ENCODE measurements at places on chromosomes 6 and 20.

DNA sequence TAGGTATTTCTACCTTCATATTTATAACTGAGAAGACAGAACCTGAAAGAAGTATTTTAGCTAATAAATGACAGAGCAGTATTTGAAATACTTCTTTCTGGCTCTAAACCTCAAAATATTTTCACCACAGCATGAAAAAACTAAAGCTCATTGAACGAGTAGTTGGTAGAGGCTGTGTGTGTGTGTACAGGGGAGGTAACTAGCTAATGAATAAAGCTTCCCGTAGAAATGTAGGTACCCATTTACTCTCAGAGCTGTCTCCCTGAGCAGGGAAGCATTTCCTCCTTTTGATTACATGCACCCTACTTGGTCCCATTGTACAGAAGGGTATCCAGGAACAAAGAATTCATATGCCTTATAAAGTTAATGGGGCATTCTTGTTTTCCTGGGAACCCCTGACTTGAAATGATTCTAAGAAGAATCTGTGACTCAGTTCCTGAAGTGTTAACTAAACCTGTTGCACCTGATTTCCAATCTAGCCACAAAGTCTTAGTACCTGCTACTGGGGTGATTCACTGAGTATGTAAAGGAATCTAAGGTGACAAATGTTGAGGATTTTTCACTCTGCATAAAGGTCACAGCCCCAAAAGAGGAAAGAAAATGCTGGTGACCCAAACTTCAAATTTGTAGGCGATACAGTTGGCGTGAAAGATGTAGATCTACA lies 12.5 kb downstream of the CRYBG1 start:
- DNase-seq = no peak

GRCh38 chr6:22409486-22409885 lies 112.7 kb upstream of the PRL start:
- no peak for DNase-seq

- no peak for DNase-seq
These were observed 232.8 kb upstream of the EXOC2 start for GRCh38 chr6:925656-926213.

DNA sequence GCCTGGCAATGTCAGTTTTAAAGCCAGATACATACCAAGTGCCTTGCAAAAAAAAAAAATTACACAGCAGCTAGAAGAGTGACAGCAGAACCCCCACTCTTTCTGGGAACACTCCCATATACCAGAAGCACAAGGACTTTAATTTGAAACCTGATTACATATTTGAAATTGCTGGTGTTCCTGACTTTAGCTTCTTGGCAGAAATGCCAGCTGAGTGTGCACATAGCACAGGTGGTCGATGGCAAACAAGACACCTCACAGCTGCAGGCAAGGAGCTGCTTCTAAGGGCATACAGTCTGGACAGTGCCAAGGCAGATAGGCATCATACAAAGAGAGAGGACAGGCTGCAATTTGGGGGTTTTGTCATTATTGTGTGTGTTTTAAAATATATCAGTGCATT lies 150.7 kb upstream of the SGK1 start:
- peak; percentile 19 for DNase-seq

DNA sequence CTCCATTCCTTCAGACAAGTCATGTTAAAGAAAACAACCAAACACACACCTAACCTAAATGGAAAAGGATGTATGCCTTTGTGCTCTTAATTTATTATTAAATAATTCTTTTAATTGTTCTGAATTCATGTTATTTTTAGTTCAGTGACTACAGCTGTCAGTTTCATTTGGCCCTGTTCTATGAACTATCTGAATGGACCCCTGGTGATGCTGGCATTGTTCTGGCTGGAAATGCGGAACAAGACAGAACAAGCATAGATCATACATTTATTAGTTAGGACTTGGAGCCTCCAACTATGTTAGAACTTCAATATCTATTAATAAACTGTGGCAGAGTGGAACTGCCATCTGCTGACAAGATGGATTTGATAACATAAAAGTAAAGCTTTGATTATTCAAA lies 5.7 kb downstream of the MAP3K7 start:
- DNase-seq = no peak

- DNase-seq = no peak
These were observed 818 bp upstream of the TRMT11 start for GRCh38 chr6:125985522-125985921.

- DNase-seq = peak; percentile 89
These were observed 11.3 kb upstream of the MYT1 start for GRCh38 chr20:64152906-64153305.

DNA sequence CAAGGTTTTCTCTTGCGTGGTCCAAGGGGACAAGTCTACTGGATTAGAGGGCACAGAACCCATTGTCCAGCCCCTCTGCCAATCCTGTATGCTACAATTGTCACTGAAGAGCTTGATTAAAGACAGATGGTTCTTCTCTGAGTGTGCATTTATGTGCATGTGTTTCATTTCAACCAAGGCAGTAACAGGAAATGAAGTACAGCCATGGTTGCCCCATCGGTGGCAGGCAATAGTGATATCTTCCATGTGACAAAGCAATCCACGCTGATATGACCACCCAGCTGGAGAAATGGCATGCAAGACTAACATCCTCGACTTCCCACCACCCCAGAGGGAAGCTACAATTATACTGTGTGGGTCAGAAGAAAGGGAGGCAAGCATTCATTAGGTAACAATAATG lies 85.5 kb downstream of the UNC5CL start:
- DNase-seq = no peak

GRCh38 chr6:111806561-111807497 lies 66.4 kb downstream of the FYN start:
- no peak for DNase-seq

DNA sequence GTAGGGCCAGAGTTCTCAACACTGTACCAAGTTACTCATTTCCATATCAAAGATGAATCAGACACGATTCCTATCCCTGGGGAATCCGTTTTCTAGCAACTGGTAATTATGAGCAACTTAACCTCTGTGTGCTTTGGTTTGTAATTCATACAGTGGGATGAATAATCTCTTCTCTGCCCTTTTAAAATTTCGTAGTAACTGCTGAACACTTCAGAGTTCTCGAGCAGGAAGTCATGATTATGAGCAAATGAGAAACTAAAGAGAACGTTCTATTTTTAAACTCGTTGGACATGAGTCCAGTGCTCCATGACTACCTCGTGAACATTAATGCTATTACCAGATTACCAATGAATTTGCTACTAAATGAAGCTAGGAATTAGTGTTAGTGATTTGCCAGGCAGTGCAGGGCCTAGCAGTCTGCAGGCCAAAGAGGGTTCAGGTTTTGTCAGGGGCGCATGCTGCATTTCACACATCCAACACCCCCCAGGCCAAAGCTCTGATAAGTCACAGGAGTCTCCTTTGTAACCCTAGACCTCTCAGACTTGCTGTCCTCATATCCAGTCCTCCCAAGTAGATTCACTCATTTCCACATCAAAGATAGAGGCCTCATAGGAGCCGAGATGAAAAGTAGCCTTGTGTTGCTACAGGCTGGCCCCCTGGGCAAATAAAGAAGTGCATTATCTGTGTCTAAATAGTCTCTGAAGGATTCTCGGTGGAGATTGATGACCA lies 45.8 kb upstream of the VSTM2L start:
- DNase-seq = no peak

All from NCI-H1092 (cell line).